ENCODE measurements at places on chromosomes 2 and 18. TPM values are rescaled to one million over a fixed set of nuclear protein-coding genes. Genes with fewer than 3 reads are reported as not detected.

DNA sequence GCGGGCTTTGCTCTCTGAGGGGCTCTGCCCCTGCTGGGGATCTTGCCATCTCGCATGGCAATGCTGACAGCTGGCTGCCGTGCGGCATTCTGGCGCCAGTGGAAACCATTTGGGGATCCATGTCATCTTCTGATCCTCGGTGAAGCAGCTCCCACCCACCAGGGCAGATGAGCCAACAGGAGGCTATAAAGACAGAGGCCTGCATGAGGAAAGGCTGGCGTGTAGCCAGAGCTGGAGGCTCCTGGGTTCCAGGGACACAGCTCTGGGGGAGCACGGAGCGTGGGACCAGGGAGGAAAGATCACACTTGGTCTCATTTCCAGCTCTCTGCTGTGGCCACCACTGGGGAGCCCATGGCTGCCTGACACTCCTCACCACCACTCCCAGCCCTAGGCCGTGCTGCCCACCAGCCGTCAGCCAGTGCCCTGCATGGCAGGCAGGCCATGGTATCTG, 145.8 kb downstream of the ZFP36L2 start:
- peak overlapping the region; percentile 15 for H3K27ac ChIP-seq
- DNase-seq = no peak
- H3K27me3 ChIP-seq = no peaks in the 10 kb centered on the region

DNA sequence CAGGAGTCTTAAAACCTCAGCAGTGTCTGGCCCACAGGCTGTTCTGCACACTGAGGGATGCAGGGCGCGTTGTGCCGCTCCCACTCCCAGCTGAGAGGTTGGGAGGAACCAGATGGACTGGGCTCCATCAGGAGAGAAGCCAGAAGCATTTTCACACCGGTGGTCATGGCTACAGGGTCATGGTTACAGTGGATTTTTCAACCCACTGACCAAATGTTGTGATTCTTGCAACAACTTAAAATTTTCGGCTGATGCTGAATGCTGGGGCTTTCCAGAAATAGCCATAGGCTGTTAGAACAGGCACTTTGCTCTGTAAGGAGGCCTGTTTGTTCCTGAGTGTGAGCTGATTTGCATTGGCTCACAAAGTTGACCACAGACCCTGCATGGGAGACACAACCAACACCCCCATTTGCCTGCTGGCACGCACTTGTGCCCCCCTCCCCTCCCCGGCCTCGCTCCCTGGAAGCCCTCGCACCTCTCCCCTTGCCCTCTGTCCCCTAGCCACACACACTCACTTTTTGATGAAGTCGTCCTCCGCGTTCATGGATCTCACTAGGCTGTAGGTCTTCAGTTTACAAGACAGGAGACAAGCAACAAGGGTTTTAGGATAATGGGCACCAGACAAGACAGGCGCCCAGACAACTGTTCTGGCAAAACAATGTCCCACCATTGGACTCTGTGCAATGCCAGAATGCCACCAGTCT, 3.4 kb downstream of the LPIN1 start:
- peak overlapping the region; percentile 94 for H3K27ac ChIP-seq
- H3K36me3 ChIP-seq = no peaks in the 10 kb centered on the region
- H3K4me3 ChIP-seq = no peak overlapping the region
- no peaks in the 10 kb centered on the region for H3K27me3 ChIP-seq
- no peak for DNase-seq

DNA sequence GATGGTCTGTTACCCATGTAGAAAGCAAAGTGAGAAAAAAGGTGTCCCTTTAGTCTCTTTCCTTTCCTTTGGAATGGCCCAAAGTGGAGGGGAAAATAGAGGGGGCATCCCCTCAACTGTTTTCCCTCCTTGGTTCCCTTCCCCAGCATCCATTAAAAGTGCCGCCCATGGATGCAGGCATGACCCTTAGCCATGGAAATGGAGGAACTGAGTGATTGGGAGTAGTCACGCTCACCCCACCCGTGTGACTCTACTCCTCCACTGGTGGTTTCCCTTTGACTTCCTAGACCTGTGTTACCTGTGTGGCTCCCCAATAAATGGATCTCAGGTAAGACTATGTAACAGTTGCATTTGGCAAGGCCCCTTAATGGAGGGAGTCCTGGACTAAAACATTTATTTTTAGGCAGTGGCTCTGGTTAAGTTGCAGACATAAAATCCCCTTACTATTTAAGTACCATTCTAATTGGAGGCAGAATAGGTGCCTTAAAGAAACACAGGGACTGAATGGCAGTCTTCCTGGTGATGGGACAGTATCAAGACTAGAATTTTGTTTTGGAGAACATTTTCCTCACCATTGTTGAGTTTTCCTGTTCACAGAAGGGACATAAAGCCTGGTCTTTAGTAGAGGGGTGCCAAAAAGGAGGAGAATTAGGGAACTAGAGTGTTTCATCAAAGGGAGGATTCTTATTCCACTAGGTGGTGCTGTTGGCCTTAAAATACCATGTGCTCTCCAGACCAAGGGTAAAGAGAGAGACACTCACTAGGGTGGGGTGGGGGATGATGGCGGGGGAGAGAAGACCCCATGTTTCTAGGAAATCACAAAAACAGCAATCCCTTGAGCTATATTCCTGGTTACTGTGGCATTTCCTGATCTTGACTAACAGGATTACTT, 25.7 kb upstream of the PLA2R1 start:
- no peaks in the 10 kb centered on the region for H3K36me3 ChIP-seq
- H3K4me1 ChIP-seq = no peaks in the 10 kb centered on the region
- no peak for DNase-seq
- H3K27me3 ChIP-seq = no peaks in the 10 kb centered on the region
- H3K27ac ChIP-seq = no peak overlapping the region

GRCh38 chr18:64747803-64748202, 598.9 kb upstream of the LINC00305 start:
- DNase-seq = no peak
- H3K27me3 ChIP-seq = no peaks in the 10 kb centered on the region
- H3K4me1 ChIP-seq = no peaks in the 10 kb centered on the region
- H3K4me3 ChIP-seq = no peak overlapping the region
- H3K27ac ChIP-seq = no peak overlapping the region

DNA sequence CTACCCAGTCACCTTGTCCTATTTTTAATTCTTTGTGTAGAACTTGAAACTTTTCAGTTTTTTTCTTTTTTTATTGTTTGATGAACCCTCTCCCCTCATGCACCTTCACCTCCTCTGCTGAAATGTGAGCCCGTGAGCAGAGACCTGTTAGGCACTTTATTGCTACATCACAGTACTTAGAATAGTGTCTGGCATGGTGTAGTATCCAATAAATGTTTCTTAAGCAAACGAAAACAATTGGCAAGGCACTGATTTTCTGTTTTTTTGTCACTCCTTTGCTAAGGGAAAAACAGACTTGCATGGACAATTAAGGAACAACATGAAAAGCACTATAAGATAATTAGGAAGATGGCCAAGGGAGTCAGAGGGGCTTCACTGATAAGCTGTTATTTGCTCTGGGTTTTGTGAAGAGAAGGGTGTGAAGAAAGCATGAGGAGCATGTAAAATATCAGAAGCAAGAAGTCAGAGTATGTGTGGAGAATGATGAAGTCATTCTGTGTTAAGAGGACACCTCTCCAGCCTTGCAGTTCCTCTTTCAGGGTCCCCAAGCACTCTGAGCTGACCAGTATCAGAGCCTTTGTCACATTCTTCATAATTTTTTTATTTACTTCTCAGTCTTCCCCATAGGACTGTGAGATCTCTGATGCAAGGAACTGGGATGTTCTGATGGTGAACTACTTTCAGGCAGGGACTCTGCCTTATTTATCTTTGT, 99.7 kb upstream of the CAVIN2 start:
- H3K27ac ChIP-seq = no peak overlapping the region
- H3K36me3 ChIP-seq = no peaks in the 10 kb centered on the region
- H3K27me3 ChIP-seq = no peaks in the 10 kb centered on the region
- H3K4me1 ChIP-seq = no peaks in the 10 kb centered on the region
- no peak overlapping the region for H3K4me3 ChIP-seq

- no peak overlapping the region for H3K27ac ChIP-seq
- H3K4me1 ChIP-seq = peaks cover 26% of the 10 kb centered on the region
- no peaks in the 10 kb centered on the region for H3K27me3 ChIP-seq
Observed at GRCh38 chr2:20585359-20585709, 65.6 kb downstream of the HS1BP3 start.

DNA sequence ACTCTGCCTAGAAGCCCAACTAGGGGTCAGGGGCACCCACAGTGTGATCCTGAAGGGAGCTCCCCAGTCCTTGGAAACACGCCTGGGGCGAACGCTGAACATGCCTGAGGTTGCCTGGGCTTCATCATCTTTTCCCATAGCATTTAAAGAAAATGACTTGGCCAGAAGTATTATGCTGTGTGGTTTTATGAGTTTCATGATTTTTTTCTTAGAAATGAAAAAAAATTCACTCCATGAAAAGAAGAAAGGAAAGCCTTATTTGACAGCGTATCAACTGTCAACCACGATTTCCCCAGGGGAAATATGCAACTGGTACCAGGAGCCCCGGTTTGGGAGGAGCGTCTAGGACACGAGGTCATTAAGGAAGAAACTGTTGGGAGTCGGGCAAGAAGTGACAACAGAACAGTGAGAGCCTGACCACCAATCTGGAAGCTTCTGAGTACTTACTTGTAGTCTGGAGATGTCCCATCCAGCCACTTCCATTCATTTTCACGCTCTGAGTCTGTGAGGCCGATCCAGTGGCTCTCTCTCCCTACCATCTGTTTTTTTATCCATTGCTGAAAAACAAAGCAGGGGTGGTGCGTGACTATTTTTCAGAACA, 63.5 kb upstream of the THOC1 start:
- no peak for DNase-seq
- no peaks in the 10 kb centered on the region for H3K36me3 ChIP-seq

DNA sequence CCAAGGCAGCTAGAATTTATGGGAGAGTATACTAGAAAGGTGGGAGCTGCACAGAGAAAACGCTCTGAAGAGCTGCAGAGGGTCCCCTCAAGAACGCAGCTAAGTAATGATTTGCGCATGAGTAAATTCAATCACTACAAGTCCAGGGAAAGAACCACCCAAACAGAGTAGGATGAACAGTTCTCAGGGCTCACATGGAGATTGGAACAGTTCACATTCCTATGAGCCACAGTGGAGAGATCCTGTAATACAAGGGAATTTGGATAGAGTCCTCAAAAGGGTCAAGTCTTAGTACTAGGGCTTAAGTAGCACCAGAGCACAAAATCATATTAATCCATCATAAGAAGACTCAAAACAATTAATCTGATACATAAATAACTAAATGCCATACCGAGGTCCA, 12.7 kb downstream of the OLA1 start:
- no peaks in the 10 kb centered on the region for H3K4me1 ChIP-seq
- H3K27ac ChIP-seq = no peak overlapping the region
- H3K27me3 ChIP-seq = no peaks in the 10 kb centered on the region
- no peak overlapping the region for H3K4me3 ChIP-seq

- peak; percentile 59 for DNase-seq
- no peaks in the 10 kb centered on the region for H3K36me3 ChIP-seq
- no peaks in the 10 kb centered on the region for H3K27me3 ChIP-seq
- H3K4me3 ChIP-seq = no peak overlapping the region
- H3K4me1 ChIP-seq = no peaks in the 10 kb centered on the region
Observed at GRCh38 chr2:195898505-195899191, 170.0 kb downstream of the DNAH7 start.

GRCh38 chr2:88042476-88042875, 13.1 kb downstream of the KRCC1 start:
- H3K4me3 ChIP-seq = no peak overlapping the region
- no peaks in the 10 kb centered on the region for H3K27me3 ChIP-seq
- peaks cover 42% of the 10 kb centered on the region for H3K4me1 ChIP-seq
- H3K36me3 ChIP-seq = no peaks in the 10 kb centered on the region

DNA sequence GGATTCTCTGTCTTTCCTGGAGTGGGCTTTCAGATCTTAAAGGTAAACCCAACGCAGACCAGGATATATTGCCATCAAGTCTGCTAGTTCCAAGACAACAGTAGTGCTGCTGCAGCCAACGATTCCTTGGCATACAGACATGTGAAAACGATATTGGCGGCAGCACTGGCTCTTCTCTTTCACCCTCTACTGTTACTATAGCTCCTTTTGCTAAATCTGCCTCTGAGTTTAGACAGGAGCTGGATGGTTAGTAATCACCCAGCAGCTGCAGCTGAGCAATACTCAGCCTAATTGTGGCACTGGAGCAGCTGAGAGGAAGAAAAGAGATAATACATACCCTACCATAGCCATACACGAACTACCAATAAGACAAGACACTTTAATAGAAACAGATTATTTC, 4.0 kb downstream of the YES1 start:
- no peak overlapping the region for H3K27ac ChIP-seq
- no peaks in the 10 kb centered on the region for H3K27me3 ChIP-seq

GRCh38 chr2:158931572-158931971, 36.9 kb upstream of the TANC1 start:
- DNase-seq = no peak
- H3K27me3 ChIP-seq = no peaks in the 10 kb centered on the region
- no peak overlapping the region for H3K4me3 ChIP-seq
- no peak overlapping the region for H3K27ac ChIP-seq
- no peaks in the 10 kb centered on the region for H3K36me3 ChIP-seq

- no peak overlapping the region for H3K4me3 ChIP-seq
- no peaks in the 10 kb centered on the region for H3K27me3 ChIP-seq
- H3K27ac ChIP-seq = peak overlapping the region; percentile 81
- peaks cover 40% of the 10 kb centered on the region for H3K4me1 ChIP-seq
Observed at GRCh38 chr2:217247476-217247875, 387.6 kb upstream of the TNP1 start.

- peaks cover 1% of the 10 kb centered on the region for H3K36me3 ChIP-seq
- peak overlapping the region; percentile 95 for H3K27ac ChIP-seq
- no peaks in the 10 kb centered on the region for H3K27me3 ChIP-seq
- H3K4me1 ChIP-seq = no peaks in the 10 kb centered on the region
- peak overlapping the region; percentile 54 for H3K4me3 ChIP-seq
- DNase-seq = no peak
Observed at GRCh38 chr18:22933966-22934423, 867 bp downstream of the RBBP8 start.

GRCh38 chr2:105875241-105875640, 130.5 kb downstream of the NCK2 start:
- no peak overlapping the region for H3K4me3 ChIP-seq
- no peak overlapping the region for H3K27ac ChIP-seq
- peaks cover 5% of the 10 kb centered on the region for H3K36me3 ChIP-seq
- no peaks in the 10 kb centered on the region for H3K27me3 ChIP-seq

DNA sequence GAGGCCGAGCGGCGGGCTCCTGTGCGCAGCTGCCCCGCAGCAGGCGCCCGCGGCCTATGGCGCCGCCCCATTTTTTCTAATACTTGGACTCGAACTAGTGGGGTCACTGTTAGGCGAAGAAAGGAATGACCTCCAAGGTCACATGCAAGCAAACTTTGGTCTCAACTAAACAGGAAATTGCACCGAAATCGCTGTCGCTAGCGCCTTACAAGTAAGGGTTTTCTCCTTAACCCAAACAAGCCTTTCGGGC, 339 bp downstream of the ACAA2 start:
- no peaks in the 10 kb centered on the region for H3K4me1 ChIP-seq
- H3K27ac ChIP-seq = peak overlapping the region; percentile 98
- H3K27me3 ChIP-seq = no peaks in the 10 kb centered on the region
- no peaks in the 10 kb centered on the region for H3K36me3 ChIP-seq
- no peak for DNase-seq

- H3K27me3 ChIP-seq = no peaks in the 10 kb centered on the region
- H3K27ac ChIP-seq = no peak overlapping the region
- DNase-seq = no peak
- H3K4me1 ChIP-seq = no peaks in the 10 kb centered on the region
- no peak overlapping the region for H3K4me3 ChIP-seq
Observed at GRCh38 chr2:192002418-192002817, 155.5 kb upstream of the CAVIN2 start.

- H3K4me1 ChIP-seq = no peaks in the 10 kb centered on the region
- no peaks in the 10 kb centered on the region for H3K36me3 ChIP-seq
- H3K27ac ChIP-seq = no peak overlapping the region
- H3K4me3 ChIP-seq = no peak overlapping the region
Observed at GRCh38 chr18:23805898-23806297, 116.6 kb downstream of the LAMA3 start.

FN1 gene
- total RNA-seq = 272 TPM

EVA1A gene
- not detected for total RNA-seq

IL1F10 gene
- not detected for total RNA-seq

MROH2A gene
- not detected for total RNA-seq

SIX2 gene
- 0.87 TPM for total RNA-seq

All from tibial nerve (tissue), 4 donors.